G401 (cell line): ENCODE measurements at places on chromosomes 16 and 17. TPM values are rescaled to one million over a fixed set of nuclear protein-coding genes. Genes with fewer than 3 reads are reported as not detected.

TBC1D3L gene
- 0.55 and 1.6 TPM in 2 replicates for total RNA-seq

NKD1 gene
- not detected in 2 replicates for total RNA-seq

VWA3A gene
- 0.03 TPM in 1 of 2 replicates, not detected in the other for total RNA-seq

C16orf96 gene
- 0.17 TPM in 1 of 2 replicates, not detected in the other for total RNA-seq

PRAC1 gene
- total RNA-seq: 8.2 TPM in 1 of 2 replicates, not detected in the other

CDK5RAP3 gene
- total RNA-seq: 101 and 129 TPM in 2 replicates

RBFOX1 gene
- not detected in 2 replicates for total RNA-seq

TMEM100 gene
- total RNA-seq: 0.49 TPM in 1 of 2 replicates, not detected in the other

ZSWIM7 gene
- total RNA-seq: 17.2 and 32.2 TPM in 2 replicates

ZKSCAN2 gene
- 13.5 and 22.9 TPM in 2 replicates for total RNA-seq

CCL8 gene
- not detected in 2 replicates for total RNA-seq

QRICH2 gene
- total RNA-seq: 0.47 and 1.4 TPM in 2 replicates

LIG3 gene
- 38.8 and 49.3 TPM in 2 replicates for total RNA-seq

CCL14 gene
- total RNA-seq: not detected in 2 replicates

MT4 gene
- not detected in 2 replicates for total RNA-seq

IRX3 gene
- not detected in 2 replicates for total RNA-seq

GPR142 gene
- not detected in 2 replicates for total RNA-seq

CCL18 gene
- not detected in 2 replicates for total RNA-seq

ZNF423 gene
- total RNA-seq: 0.07 TPM in 1 of 2 replicates, not detected in the other

PIRT gene
- total RNA-seq: not detected in 2 replicates

NR1D1 gene
- total RNA-seq: 0.06 and 2.0 TPM in 2 replicates

KRTAP4-5 gene
- not detected in 2 replicates for total RNA-seq

SEPTIN1 gene
- 0.10 and 0.86 TPM in 2 replicates for total RNA-seq

SSTR5 gene
- not detected in 2 replicates for total RNA-seq

PAGR1 gene
- 69.9 and 78.4 TPM in 2 replicates for total RNA-seq

CDRT15 gene
- total RNA-seq: not detected in 2 replicates

CENPX gene
- 57.8 and 109 TPM in 2 replicates for total RNA-seq

PSMD7 gene
- 70.9 and 92.1 TPM in 2 replicates for total RNA-seq

HES7 gene
- total RNA-seq: 1.1 and 3.9 TPM in 2 replicates

KCNH6 gene
- 0.37 TPM in 1 of 2 replicates, not detected in the other for total RNA-seq

VASN gene
- total RNA-seq: 9.9 and 14.4 TPM in 2 replicates

ITGB4 gene
- total RNA-seq: 0.06 TPM in 1 of 2 replicates, not detected in the other

CES5A gene
- total RNA-seq: not detected in 2 replicates

PIPOX gene
- total RNA-seq: 4.7 TPM in 1 of 2 replicates, not detected in the other

SYT17 gene
- 0.12 TPM in 1 of 2 replicates, not detected in the other for total RNA-seq

CLEC19A gene
- total RNA-seq: not detected in 2 replicates

KRT25 gene
- not detected in 2 replicates for total RNA-seq
